ENCODE measurements at places on chromosomes 16 and 17. TPM values are rescaled to one million over a fixed set of nuclear protein-coding genes. Genes with fewer than 3 reads are reported as not detected.

Gene UNC119
- 41.9 TPM for total RNA-seq

Gene ARL4D
- 16.9 TPM for total RNA-seq

Gene CFAP97D1
- not detected for total RNA-seq

Gene SULT1A1
- total RNA-seq: 0.80 TPM

Gene C16orf92
- not detected for total RNA-seq

Gene TEKT5
- total RNA-seq: not detected

Gene TMEM114
- not detected for total RNA-seq

Gene CUEDC1
- 20.0 TPM for total RNA-seq

Gene PAGR1
- total RNA-seq: 64.7 TPM

Measured in A375 (cell line).